Germinal center (tissue), 1 donor: ENCODE measurements at places on chromosomes 3 and 15.

- DNase-seq = no peak
These were observed 47.4 kb upstream of the SYN2 start for GRCh38 chr3:11956781-11957180.

GRCh38 chr3:144033240-144033589, 61.6 kb downstream of the DIPK2A start:
- no peak for DNase-seq

DNA sequence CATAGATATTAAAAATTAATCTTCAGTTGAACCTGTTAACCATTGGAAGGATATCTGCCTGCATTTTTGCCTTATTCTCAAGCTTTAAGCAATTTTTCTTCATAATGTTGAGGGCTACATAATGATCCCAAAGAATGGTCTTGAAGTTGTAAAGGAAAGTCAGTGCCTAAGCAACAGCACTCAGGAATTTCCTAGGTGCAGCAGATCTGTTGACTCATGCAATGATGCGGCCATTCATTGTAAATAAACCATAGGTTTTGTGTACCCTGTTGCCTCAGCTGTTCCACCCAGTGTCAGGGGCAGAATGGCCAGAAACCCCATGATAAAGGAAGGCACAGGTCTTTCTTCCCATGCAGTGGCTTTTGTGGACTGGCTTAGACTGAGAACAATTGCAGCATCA, 78.4 kb upstream of the TRIM42 start:
- no peak for DNase-seq

GRCh38 chr3:98731720-98732285, 31.3 kb upstream of the ST3GAL6 start:
- DNase-seq = no peak

GRCh38 chr15:71885390-71885789, 75.0 kb downstream of the NR2E3 start:
- no peak for DNase-seq

GRCh38 chr3:20811631-20812030, 625.6 kb upstream of the SGO1 start:
- no peak for DNase-seq

DNA sequence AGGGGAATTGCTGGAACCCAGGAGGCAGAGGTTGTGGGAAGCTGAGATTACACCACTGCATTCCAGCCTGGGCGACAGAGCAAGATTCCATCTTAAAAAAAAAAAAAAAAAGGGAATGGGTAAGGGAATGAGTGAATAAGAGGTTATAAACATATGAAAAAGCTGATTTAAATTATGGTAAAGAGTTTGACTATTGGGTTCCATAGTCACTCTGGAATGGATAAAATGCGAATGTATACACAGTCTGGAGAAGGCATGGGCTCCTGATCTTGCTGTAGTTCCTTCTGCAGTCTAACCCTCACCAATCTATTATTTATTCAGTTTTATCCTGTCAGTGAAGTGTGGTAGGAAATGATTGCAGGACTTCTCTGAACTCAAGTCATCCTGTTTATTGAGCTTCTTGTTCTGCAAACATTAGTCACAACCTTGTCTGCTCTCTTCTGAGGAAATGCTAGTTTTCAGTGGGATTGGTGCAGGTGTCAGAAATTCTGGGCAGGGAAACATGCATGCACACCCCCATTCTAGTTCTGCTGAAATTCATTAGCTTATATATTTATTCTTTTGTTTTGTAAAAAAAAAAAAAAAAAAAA, 190.9 kb upstream of the CFAP20DC start:
- no peak for DNase-seq

- no peak for DNase-seq
These were observed 4.6 kb downstream of the RAB6B start for GRCh38 chr3:133890972-133891644.

GRCh38 chr3:12328837-12329462, 40.1 kb downstream of the PPARG start:
- no peak for DNase-seq

DNA sequence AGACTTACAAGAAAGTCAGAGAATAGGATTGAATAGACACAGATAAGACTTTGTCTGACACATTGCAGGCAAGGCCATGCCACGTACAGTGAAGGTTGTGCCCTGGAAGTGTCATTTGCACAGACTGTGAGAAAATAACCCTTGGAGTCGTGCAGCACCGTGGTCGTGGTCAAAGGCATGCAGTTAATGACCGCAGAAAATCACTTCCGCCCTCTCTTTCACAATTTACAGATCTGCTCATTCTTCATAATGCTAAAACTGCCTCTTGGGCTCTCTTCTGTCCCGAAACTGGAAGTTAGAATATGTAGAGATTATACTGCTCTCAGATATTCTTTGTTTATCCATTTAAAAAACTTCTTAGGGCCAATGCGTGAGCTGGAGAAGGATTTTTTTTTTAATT, 73.2 kb upstream of the CTXND1 start:
- DNase-seq = no peak

DNA sequence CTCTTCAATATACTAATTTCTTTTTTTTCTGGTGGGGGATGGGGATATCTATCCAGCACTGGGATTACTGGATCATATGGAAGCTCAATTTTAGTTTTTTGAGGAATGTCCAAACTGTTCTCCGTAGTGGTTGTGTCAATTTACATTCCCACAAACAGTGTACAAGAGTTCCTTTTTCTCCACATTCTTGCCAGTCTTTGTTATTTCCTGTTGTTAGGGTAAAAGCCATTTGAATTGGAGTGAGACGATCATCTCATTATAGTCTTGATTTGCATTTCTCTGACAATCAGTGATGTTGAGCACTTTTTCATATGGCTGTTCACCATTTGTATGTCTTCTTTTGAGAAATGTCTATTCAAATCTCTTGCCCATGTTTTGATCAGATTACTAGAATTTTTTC, 12.8 kb upstream of the WDR49 start:
- DNase-seq = no peak

DNA sequence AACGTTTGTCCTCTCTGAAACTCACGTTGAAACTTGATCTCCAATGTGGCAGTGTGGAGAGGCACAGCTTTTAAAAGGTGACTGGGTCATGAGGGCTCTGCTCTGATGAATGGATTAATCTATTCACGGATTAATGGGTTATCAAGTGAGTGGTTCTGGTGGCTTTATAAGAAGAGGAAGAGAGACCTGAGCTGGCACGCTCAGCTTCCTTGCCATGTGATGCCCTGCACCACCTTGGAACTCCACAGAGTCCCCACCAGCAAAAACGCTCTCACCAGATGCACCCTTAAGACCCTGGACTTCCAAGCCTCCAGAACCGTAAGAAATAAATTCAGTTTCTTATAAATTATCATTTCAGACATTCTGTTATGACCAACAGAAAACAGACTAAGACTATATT, 2.6 kb downstream of the PPP1R2 start:
- DNase-seq = no peak

DNA sequence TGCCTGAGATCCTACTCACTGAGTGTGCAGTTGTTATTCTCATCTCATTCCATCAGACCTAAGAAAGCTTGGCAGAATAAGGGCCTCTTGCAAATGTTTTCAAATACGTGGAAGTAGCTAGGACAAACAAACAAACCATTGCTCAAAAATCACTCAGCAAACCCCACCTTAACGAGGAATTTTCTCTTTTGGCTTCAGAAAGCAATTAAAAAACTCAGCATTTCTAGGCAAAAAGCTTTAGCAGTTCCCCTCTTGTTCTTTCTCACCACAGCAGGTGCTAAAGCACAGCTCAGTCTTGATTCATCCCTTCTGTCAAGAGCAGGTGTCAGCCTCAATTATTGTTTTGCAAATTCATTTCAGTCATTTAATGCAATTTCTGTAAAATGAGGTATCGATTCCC, 58.6 kb upstream of the NUDT16 start:
- DNase-seq = no peak

DNA sequence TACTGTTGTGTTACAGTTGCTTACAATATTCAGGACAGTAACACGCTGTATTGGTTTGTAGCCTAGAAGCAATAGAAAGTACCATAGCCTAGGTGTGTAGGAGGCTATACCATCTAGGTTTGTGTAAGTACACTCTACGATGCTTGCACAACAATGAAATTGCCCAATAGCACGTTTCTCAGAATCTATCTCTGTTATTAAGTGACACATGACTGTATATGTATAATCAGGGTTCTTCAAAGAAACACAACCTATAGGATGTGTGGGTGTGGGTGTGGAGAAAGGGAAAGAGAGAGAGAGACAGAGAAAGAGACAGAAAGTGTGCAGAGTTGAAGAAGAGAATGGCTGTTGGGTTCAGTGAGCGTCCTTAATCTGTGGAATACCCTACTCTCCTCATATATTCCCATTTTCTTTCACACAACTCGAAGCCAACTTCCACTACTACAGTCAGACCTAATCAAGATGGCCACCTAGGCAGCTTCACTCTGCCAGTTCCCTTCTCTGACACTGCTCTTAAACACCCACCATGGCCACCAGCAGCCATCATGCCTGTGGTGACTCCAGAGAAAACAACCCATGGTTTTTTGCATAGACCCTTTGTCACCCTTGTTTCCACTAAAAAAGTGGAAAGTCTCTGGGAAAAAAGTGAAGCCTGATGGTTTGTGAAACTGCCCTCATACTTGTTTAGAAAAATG, 5.8 kb upstream of the PPP4R2 start:
- DNase-seq = no peak

DNA sequence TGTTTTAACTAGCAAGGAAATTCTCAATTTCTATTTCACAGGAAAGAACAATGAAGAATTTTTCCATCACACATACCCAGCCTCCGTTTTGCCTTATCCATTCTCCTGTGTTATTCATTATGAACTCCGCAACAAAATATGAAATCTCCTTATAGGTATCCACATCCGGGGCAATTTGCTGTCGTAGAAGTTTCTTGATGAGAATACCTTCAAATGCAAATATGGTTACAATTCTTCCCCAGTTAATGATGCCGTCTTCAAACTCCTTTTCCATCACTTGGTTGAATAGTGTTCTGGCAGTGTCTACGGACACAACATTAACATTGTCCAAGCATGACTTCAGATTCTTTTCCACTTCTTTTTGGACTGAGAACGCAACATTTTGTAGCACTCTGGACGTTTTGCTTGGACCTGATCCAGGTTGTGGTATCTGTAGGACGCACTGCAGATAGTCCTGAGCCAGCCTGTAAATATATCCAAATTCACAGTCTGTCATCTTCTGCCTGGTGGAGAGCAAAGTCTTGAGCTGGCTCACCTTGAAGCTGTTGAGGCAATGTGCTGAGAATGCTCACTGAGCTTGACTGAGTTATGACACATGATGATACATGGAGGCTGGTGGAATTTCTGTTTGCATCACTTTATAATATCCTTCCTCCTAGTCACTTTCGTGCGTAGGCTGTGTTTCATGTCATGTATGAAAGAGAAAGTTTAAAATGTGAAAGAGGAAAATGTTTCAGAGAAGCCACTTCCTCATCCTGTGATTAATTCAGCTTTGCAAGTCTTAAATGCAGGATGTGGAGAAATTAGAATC, at the start of gene BCL2A1:
Gene BCL2A1 (minus strand): TSS at position 573 of the 811 bp plus-strand sequence. CDS start 77 bp downstream, at position 496.
- DNase-seq = peak; percentile 40

DNA sequence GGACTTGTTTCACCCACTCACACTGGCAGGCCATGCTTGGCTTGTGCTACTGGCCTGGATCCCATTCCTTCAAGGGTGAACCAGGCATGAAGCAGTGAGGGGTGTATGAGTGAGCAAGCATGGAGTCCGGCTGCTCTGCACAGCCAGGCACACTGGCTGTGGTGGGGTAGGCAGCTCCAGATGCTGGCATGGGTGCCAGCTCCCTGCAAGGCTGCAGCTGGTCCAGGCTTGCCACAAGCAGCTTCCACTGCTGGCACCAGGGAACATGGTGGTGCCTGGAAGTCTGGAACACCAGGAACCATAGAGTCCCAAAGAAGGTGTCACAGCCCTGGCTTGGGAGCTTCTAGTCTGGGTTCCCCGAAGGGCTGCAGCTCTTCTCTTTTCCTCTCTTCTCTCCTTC, 395.1 kb downstream of the UNC13C start:
- DNase-seq = no peak

- DNase-seq = no peak
These were observed 98.0 kb downstream of the KCNAB1 start for GRCh38 chr3:156218353-156218744.

DNA sequence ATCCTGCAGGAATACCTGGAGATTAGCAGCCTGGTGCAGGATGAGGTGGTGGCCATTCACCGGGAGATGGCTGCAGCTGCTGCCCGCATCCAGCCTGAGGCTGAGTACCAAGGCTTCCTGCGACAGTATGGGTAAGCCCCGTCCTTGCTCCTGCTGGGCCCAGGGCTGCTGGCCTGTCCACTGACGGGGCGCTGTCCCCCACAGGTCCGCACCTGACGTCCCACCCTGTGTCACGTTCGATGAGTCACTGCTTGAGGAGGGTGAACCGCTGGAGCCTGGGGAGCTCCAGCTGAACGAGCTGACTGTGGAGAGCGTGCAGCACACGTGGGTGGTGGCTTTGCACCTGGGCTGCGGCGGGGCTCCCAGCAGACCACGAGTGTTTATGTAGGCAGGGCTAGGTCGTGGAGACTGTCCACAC, 5.0 kb downstream of the FES start:
- no peak for DNase-seq

DNA sequence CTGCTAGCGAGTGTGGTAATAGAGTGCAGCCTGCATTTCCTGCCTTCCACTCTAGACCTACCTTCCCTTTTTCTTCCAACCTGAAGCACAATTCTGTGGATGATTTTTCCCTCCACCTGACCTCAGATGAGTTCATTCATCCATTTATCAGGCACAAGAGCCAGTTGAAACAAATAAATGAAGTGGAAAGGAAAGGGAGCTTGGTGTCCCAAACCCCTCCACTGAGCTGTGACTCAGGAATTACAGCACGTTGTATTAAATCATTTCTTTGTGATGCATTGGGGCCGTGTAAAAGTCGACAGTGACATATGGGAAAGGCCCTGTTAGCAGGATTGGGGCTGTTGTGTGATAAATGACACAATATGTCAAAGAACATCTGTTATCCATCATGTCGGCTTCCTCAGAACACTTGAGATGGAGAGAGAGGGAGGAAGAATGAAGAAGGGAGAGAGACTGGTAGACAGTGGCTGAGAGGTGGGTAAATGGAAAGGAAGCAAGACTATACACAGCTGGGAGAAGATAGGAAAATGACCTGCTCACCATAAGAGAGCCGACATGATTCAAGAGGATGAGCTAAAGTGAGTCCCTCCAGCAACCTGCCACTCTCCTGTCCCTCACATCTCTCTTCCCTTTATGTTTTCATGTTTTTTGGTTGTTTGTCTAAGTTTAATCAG, 366.0 kb downstream of the AGBL1 start:
- DNase-seq = no peak

- DNase-seq = no peak
These were observed 65.2 kb upstream of the UBE2E1 start for GRCh38 chr3:23740517-23740965.

- no peak for DNase-seq
These were observed 52.5 kb downstream of the ADCY5 start for GRCh38 chr3:123396171-123397049.

- DNase-seq = no peak
These were observed 427.9 kb upstream of the RASGRP1 start for GRCh38 chr15:38992506-38992905.
